Fibroblast of the aortic adventitia (primary cell): ENCODE measurements at places on chromosomes 1 and 21. TPM values are rescaled to one million over a fixed set of nuclear protein-coding genes. Genes with fewer than 3 reads are reported as not detected.

CTSK gene
- total RNA-seq = 547 and 1,513 TPM in 2 replicates

CALML6 gene
- total RNA-seq = 0.36 and 0.49 TPM in 2 replicates

DYNLT4 gene
- total RNA-seq = 1.2 TPM in 1 of 2 replicates, not detected in the other

S100B gene
- total RNA-seq = 1.1 and 1.2 TPM in 2 replicates

DNALI1 gene
- 7.4 and 13.7 TPM in 2 replicates for total RNA-seq

ARHGEF16 gene
- 0.18 TPM in 1 of 2 replicates, not detected in the other for total RNA-seq

MYBPH gene
- 0.08 TPM in 1 of 2 replicates, not detected in the other for total RNA-seq

RGS16 gene
- total RNA-seq = 2.3 and 2.5 TPM in 2 replicates

LCE2A gene
- not detected in 2 replicates for total RNA-seq

PTPN14 gene
- 21.9 and 46.6 TPM in 2 replicates for total RNA-seq

SYDE2 gene
- 5.2 and 6.5 TPM in 2 replicates for total RNA-seq

TLCD4 gene
- 0.25 and 0.36 TPM in 2 replicates for total RNA-seq

MFAP2 gene
- 47.7 and 60.3 TPM in 2 replicates for total RNA-seq
